ENCODE measurements at places on chromosomes 4 and X. TPM values are rescaled to one million over a fixed set of nuclear protein-coding genes. Genes with fewer than 3 reads are reported as not detected.
A peak's percentile ranks its signal among the peaks of the same experiment; 100 is the strongest.

Gene FAM47E
- total RNA-seq, result 5.4 TPM

DNA sequence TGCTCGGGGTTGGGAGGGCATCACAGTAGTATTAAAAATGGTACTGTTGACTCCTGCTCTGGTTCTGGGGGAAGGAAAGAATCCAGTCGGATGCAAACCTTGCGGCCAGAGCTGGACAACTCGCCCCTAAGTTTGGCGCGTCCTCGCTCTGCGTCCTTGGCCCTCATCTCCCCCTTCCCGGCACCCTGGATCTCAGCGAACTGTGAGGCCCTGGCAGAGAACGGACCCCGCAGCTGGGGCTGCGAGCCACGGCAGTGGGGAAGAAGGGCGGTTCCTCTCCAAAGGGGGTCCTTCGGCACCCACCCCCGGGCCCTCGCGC, 14.0 kb downstream of the ARHGEF6 start:
- no peak for DNase-seq
- no peaks in the 10 kb centered on the region for H3K36me3 ChIP-seq
- no peaks in the 10 kb centered on the region for H3K4me1 ChIP-seq
- H3K4me3 ChIP-seq, result peak overlapping the region; percentile 81

Gene SPATA4
- 0.33 TPM for total RNA-seq

Gene REELD1
- 0.12 TPM for total RNA-seq

DNA sequence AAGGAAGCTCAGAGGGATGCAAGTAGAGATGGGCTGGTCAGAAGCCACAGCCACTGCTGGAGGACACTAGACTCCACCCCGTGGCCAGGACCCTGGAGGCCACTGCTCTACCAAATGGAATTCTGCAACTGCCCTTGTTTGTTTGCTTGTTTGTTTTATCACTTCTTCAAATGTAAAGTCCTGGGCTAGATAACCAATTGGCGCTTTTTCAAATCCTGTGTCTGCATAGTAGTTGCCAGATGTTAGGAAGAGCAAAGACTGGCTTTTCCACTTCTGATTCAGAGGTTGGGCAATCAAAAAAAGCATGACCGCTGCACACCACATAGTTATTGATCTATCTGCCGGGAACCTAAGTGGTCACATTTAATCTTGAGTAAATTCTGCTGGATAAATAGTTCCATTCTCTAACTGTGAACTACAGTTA, 255.2 kb upstream of the SFRP2 start:
- no peak overlapping the region for H3K27ac ChIP-seq
- H3K4me3 ChIP-seq, result no peak overlapping the region
- peaks cover 13% of the 10 kb centered on the region for H3K27me3 ChIP-seq
- no peak for DNase-seq
- H3K36me3 ChIP-seq, result no peaks in the 10 kb centered on the region

- no peaks in the 10 kb centered on the region for H3K36me3 ChIP-seq
- no peak overlapping the region for H3K27ac ChIP-seq
- H3K4me1 ChIP-seq, result no peaks in the 10 kb centered on the region
- H3K4me3 ChIP-seq, result no peak overlapping the region
- no peak for DNase-seq
Measured at GRCh38 chrX:1330605-1331004, 6.0 kb upstream of the IL3RA start.

Gene RS1
- not detected for total RNA-seq

- no peaks in the 10 kb centered on the region for H3K36me3 ChIP-seq
- DNase-seq, result no peak
- H3K27me3 ChIP-seq, result no peaks in the 10 kb centered on the region
Measured at GRCh38 chrX:149712831-149713230, 971 bp downstream of the MAGEA11 start.

Gene ANOS1
- 14.3 TPM for total RNA-seq

DNA sequence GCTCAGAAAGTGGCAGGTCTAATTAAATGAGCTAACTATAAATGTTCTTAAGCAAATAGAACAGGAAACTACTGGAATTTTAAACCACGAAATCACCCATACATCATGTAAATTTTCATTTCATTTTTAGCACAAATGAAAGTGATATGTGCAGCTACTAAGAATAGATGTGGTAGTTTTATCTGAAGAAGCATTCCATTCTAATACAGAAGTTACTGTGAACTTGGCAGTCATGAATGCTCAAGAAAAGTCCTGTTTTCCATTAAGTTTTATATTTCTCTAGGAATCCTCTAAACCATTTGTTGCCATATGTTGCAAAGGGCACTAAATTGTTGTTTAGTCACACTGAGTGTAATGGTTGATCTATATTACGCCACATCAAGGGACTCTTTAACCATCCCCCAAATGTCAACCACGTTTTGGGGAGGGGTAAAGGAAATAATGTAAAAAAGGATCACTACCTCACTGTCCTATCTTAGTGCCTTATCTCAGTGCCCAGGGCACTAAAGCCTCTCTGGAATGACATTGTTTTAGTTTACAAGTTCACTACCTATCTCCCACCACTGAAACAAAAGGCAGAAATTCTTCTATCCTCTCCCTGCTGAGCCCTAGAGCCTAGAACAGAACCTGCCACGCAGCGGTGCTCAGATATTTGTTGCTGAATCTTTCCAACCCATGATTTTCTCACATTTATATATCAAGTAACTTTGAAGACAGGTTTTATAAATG, 118.0 kb downstream of the SHISA3 start:
- H3K4me3 ChIP-seq, result no peak overlapping the region
- no peak for DNase-seq
- no peaks in the 10 kb centered on the region for H3K36me3 ChIP-seq
- no peak overlapping the region for H3K27ac ChIP-seq

DNA sequence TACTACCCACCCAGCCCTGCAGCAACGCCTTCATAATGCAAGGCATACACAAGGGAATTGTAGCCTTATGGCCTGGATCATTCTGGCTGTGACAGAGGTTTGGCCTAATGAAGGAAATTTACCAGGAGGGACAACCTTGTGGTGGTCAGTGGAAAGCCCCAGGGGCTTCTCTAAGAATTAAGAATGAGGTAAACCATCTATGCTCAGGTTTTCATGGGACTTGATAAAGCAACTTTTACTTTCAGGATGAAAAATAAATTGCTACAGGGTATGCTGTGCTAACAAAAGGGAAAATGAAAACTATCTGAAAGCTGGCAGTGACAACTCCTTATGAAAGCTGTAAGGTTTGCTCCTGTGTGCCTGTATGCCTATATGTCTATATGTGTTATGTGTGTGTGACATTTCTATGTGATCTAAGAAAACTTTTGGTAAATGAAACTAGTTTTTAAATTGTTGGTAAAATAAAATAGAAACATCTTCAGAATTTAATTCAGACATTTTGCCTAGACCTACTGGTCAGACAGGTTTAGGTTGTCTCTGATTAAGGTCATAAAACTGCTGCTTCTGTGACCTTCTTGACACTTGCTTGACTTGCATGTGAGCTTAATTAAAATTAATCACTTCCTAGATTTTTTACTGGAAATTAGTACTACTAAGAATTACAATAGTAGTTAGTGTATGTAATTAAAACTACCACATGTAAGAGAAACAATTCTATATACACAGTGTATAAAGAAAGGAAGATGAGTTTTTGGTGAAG, 19.9 kb upstream of the TXK start:
- H3K27ac ChIP-seq, result no peak overlapping the region
- no peaks in the 10 kb centered on the region for H3K4me1 ChIP-seq
- H3K4me3 ChIP-seq, result no peak overlapping the region

Gene TCEAL6
- total RNA-seq, result not detected

GRCh38 chr4:109729117-109729717, 653 bp downstream of the PLA2G12A start:
- no peaks in the 10 kb centered on the region for H3K27me3 ChIP-seq
- H3K4me3 ChIP-seq, result peak overlapping the region; percentile 95
- H3K27ac ChIP-seq, result peak overlapping the region; percentile 74
- H3K36me3 ChIP-seq, result peaks cover 16% of the 10 kb centered on the region

- H3K27ac ChIP-seq, result no peak overlapping the region
- DNase-seq, result no peak
- peaks cover 8% of the 10 kb centered on the region for H3K36me3 ChIP-seq
- H3K4me1 ChIP-seq, result peaks cover 30% of the 10 kb centered on the region
Measured at GRCh38 chr4:150145090-150145945, 67.1 kb downstream of the DCLK2 start.

DNA sequence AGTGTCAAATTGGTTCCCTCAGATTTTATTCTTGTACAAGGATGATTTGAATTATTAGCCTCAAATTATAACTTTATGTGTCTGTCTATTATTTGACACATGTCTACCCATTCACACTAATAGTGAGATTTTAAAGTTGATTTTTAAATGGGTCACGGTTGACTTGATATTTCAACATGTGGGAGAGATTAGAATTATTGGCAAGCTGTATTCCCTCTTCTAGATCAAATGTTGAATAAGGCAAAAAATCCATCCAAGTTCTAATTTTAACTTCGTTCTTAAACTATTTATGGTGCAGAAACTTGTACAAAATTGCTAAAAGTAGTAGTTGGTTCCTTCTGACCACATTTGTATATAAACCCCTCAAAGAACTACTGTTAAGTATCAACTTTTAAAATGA, 1498.0 kb downstream of the STIM2 start:
- H3K36me3 ChIP-seq, result no peaks in the 10 kb centered on the region
- no peak overlapping the region for H3K27ac ChIP-seq
- no peak overlapping the region for H3K4me3 ChIP-seq

- H3K36me3 ChIP-seq, result peaks cover 27% of the 10 kb centered on the region
- peaks cover 42% of the 10 kb centered on the region for H3K4me1 ChIP-seq
- H3K4me3 ChIP-seq, result peak overlapping the region; percentile 1
- H3K27ac ChIP-seq, result peak overlapping the region; percentile 70
Measured at GRCh38 chr4:158870282-158870625, 101.4 kb downstream of the FNIP2 start.

Gene PAK3
- total RNA-seq, result 10.8 TPM

Gene RBM47
- total RNA-seq, result 53.5 TPM

Gene HOPX
- 42.1 TPM for total RNA-seq

GRCh38 chr4:121829511-121829910, 5.8 kb upstream of the CCNA2 start:
- DNase-seq, result no peak
- no peak overlapping the region for H3K4me3 ChIP-seq
- no peaks in the 10 kb centered on the region for H3K4me1 ChIP-seq
- no peaks in the 10 kb centered on the region for H3K36me3 ChIP-seq
- H3K27me3 ChIP-seq, result no peaks in the 10 kb centered on the region
- H3K27ac ChIP-seq, result no peak overlapping the region

DNA sequence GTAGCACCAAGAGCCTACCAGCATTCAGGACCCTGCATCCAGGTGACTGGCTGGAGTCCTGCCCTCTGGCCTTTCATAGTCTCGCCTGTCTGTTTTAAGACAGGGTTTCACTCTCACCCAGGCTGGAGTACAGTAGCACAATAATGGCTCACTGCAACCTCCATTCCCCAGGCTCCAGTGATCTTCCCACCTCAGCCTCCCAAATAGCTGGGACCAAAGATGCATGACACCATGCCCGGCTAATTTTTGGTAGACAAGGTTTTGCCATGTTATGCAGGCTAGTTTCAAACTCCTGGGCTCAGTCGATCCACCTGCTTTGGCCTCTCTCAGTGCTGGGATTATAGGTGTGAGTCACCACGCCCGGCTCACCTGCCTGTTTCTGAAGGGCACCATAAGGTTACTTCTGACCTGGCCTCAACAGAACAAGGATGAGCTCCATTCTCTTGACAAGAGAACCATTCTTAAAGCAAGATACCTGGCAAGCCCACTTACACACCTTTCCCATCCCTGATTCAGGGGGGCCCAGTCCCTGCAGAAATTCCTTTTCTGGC, 6.7 kb downstream of the RPS4X start:
- no peak overlapping the region for H3K4me3 ChIP-seq
- no peak overlapping the region for H3K27ac ChIP-seq
- peaks cover 56% of the 10 kb centered on the region for H3K36me3 ChIP-seq
- no peak for DNase-seq

DNA sequence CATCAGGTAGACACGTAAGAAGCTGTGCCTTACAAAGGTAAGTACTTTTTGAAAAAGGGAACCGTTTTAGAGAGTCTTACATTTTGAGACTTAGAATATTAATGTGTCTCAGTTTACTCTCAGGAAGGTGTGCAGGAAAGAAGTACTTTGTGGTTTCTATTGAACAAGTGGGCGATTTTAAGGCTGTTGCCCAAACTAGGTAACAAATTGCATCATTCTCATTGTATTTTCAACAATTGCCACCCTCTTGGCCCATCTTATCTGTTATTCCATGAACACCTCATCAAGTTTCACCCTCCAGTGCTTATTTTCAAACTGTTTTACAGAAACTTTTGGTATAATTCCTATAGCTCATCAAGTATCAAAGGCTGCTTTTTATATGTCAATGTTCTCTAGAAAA, 158.3 kb downstream of the SLC4A4 start:
- H3K27me3 ChIP-seq, result no peaks in the 10 kb centered on the region
- H3K36me3 ChIP-seq, result no peaks in the 10 kb centered on the region
- no peak overlapping the region for H3K4me3 ChIP-seq
- H3K27ac ChIP-seq, result no peak overlapping the region
- H3K4me1 ChIP-seq, result peaks cover 4% of the 10 kb centered on the region

DNA sequence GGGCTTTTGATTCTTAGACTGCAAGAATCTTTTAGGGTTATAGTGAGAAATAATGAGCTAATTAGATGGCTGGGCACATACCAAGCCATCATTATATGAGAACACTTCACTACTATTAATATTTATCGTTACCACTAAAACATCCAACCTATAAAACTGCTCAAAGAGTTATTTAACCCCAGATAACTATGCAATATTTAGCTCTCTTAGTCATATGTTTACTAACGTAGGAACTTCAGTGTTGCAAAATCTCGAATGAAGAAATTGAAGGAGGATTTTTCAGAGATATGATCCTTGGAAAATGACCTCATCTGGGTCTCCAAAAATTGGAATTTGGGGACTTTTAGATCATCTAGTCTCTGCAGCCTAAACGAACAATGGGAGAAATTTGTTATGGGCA, 265.0 kb upstream of the RPS6KA3 start:
- peaks cover 27% of the 10 kb centered on the region for H3K4me1 ChIP-seq
- no peaks in the 10 kb centered on the region for H3K36me3 ChIP-seq
- DNase-seq, result no peak
- no peak overlapping the region for H3K27ac ChIP-seq

All from type B pancreatic cell (in vitro differentiated cells).